ENCODE measurements at places on chromosomes 2 and 18.
A peak's percentile ranks its signal among the peaks of the same experiment; 100 is the strongest.

GRCh38 chr2:71596011-71596410, 142.7 kb downstream of the DYSF start:
- DNase-seq, result no peak

GRCh38 chr2:65133626-65134025, 3.7 kb upstream of the RAB1A start:
- DNase-seq, result no peak

DNA sequence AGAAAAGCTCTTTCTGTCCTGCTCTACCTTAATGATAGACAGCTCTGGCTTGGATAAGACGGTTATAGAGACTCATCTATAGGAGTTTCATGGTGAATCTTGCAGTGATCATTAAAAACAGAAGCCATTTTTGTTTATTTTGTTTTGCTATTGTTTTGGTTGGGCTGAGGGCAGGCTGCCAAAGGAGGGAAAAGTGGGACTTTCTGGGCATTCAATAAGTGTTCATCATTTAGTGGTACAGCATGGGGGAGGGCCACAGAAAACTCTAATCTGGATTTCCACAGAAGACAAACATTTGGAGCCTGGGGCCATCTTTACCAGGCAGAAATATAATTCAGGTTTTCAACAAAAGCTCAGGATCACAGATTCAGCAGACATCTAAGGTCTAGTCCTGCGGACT, 62.4 kb upstream of the EFEMP1 start:
- DNase-seq, result no peak

- DNase-seq, result no peak
Measured at GRCh38 chr2:207491956-207492355, 37.8 kb upstream of the CREB1 start.

- DNase-seq, result no peak
Measured at GRCh38 chr2:3054066-3054465, 323.6 kb downstream of the EIPR1 start.

DNA sequence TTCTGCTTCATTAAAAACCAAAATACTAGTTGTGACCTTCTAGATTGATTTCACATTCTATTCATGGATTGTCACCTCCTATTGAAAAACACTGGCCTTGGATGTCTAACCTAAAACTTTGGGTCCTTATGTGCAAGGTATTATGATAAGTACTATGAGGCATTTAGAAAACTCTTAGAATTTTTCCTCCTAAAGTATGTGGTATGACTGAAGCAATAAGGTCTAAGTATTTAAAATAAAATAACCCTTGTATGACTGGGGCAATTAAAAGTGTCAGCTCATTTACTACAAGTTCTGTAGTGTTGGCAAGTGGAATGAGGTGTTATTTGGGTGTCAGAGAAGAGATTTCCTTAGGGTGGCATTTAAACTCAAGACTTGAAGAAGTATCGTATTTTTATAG, 15.1 kb downstream of the KCMF1 start:
- peak; percentile 64 for DNase-seq

GRCh38 chr18:45621061-45621511, 5.8 kb downstream of the SLC14A2 start:
- peak; percentile 56 for DNase-seq

DNA sequence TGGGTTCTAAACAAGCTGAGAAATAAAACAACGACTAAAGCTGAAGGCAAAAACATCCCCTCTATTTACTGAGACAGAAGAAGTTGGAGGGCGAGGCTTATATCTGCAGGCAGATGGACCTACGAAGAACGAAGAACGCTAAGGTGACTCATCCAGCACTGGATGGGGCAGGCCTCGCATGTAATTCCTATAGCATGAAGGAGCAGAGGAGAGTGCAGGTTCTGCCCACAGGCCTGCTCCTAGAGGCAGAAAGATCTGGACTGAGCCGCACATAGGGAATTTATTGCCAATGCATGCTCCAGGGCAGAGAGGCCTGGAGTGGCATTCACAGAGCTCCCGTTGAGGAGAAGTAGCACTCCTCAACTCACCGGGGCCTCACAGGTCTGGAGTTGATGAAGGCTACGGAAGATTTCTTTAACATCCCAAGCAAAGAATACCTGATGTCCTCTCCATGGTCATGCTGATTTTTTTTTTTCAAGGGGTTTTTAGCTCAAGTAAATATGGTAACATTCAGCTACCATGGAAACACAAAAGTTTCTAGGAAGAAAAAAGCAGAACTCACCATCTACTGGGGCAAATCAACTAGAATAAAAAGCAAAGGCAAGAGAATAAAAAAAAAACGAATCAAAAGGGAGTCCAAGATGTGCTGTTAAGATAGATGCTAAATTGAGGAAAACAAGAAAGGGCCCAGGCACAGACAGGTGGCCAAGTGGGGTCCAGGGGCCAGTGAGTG, 10.4 kb upstream of the METTL21A start:
- DNase-seq, result peak; percentile 54

- DNase-seq, result no peak
Measured at GRCh38 chr2:26674002-26674751, 18.3 kb upstream of the KCNK3 start.

DNA sequence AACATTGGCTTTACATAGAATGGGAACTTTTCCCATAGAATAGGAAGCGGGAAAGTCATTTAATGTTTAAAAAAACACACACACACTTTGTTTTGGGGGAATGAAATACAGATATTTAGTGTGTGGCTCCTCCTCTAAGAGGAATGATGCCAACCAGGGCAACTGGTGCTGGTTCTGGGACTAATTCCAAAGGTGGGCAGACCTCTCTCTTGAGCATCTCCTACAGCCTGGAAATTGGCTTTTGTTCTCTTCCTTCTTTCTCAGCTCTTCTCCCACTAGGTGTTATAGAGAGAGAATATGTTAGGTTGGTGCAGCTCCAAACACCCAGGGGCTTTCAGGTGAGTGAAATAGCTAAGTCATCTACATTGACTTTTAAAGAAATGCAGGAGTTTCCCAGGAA, 190.1 kb downstream of the RAD51AP2 start:
- no peak for DNase-seq

DNA sequence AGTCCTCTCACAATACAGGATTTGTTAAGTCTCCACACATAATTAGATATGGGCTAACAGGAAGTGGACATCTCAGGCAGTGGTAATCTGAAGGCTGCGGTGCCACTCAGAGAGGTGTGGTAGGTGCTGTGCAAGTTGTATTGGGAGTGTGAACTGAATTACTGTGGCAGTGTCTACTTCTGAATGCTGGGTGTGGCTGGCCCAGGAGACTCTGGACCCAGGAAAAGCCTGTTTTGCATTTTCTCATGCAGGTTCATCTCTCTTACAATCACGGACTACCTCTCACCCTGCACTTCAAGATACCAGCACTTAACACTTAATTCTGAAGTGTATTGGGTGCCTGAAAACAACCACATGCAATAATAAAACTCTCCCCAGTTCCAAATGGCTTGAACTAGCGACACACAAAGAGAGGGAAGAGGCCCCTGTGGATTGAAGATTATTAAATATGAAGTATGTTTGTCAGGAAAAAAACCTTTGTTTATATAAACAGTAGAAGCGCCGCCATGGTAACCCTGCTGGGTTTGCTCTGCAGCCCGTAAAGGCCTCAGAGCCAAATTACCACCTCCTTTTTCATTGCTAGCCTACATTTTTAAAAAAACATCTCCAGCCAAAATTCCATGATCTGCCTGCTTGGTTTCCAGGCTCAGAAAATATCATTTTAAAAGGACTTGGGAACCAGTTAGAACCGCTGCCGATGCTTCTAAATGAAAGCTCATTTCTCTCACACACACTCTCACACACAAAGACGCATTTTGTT, 77.5 kb downstream of the GFPT1 start:
- peak; percentile 64 for DNase-seq

DNA sequence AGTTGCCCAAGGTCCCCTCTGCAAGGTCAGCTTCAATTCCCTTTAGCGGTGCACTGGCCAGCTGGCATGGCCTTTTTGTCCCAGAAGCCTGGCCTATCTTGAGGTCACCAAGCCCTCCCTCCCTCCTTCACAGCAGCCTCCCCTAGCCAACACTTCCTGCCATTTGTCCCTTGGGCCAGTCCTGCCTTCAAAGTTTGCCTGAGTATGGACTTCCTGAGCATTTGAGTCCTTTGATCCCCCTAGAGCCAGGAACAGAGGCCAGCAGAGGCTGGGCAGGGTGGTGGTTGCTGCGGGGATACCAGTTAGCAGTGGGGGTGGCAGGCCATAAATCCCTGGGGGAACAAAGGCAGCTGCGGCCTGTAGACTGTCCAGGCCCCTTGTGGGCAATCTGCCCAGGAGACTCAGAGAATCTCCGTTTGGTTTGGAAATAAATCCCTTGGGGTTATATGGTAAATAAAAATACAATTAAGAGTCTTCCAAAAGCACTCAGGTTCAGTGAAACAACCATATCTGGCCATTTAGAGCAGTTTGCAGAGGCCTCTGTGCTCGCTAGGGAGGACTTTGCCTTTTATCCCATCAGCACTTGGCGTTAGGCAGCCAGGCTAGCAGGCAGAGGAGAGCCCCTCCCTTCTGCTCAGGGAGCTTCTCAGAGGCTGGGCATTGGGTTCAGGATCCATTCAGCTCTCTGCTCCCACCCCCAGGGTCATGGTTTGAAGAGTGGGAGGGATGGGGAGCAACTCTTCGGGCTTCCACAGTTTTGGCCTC, 3.1 kb upstream of the HES6 start:
- DNase-seq, result no peak

DNA sequence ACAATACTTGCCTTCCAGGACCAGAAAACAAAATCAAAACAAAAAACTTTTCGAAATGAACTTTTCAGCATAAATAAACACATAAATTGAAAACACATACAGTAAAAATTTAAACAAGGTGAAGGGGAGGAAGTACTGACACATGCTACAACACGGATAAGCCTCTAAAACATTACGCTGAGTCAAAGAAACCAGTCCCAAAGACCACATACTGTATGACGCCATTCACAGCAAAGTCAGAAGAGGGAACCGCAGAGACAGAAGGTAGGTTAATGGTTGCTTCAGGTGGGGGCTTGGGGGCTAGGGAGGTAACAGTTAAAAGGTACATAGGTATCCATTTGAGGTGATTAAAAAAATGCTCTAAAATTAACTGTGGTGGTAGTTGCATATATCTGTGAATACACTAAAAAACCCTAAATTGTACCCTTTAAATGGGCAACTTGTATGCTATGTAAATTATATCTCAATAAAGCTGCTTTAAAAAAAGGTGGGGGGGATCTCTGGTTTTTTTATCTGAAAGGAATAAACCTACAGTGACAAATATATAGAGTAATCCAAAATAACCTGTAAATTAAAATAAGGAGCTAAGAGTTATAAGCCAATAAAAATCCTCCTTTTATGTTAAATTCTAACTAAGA, 7.1 kb downstream of the COX7A2L start:
- peak; percentile 35 for DNase-seq

DNA sequence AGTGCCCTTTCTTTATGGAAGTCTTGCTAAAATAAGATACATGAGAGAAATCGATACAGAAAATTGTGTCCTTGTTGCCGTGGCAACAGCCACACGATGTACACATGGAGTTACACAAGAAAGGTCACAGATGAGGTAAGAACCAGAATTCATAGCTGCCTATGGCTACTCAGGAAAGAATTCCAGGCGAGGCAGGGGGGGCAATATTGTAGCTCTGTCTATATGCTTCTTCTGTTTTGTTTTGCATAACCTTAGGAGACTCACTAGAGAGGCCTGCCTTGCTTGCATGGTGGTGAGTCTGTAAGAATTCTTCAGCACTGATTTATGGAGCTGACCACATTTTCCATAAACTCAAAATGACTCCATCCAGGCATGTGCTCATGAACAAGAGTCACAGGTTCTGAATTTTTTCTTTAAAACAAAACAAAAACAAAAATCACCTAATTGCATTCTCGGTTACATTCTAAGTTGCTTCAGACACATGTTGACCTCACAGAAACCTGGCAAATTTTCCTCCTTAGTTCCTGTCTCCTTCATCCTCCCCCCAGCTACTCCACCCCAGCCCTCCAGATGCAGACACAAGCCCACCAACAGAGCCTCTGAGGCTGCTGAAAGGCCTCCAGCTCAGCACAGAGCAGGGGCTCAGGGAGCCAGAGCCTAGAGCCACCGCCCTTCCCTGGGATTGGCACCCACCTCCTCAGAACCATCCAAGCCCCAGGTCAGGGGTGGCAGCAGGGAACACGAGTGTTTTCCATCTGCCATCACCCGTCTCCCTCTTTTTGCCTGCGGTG, 183.5 kb downstream of the ANTXR1 start:
- DNase-seq, result peak; percentile 92

- no peak for DNase-seq
Measured at GRCh38 chr18:12007063-12007462, 25.8 kb downstream of the IMPA2 start.

GRCh38 chr2:241811201-241811951, 2.4 kb downstream of the NEU4 start:
- DNase-seq, result no peak

DNA sequence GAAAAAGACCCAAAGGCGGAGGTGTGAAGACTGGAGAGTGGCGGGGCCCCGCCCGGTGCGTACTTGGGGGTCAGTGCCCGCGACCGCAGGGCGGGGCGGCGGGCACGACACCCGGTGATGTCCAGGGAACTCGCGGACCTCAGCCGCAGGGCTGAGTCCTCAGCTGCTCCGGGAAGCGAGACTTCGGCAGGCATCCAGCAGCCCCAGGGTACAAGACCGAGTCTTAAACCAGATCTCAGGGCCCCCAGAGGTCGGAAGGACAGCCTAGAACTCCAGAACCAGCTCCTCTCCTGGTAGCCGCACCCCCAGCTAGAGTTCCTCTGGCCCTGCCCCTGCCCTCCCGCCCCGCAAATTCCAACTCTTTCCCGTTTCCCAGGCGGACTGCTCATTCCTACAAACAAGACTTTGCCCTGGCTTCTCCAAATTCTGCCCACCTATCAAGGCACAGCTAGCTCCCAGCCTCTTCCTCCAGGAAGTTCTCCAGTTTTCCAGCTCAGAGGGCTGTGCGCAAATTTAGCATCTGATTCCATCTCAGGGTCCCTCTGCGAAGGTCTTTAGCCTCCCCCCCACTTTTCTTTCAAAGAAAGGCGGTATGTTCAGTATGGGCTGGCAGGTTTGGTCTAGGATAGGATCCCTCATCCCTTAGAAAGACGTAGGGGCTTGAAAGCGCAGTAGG, 26.0 kb upstream of the NOTO start:
- DNase-seq, result peak; percentile 42

- no peak for DNase-seq
Measured at GRCh38 chr2:128269990-128270671, 48.5 kb downstream of the HS6ST1 start.

GRCh38 chr2:166449439-166449838, 44.6 kb downstream of the SCN7A start:
- DNase-seq, result no peak

DNA sequence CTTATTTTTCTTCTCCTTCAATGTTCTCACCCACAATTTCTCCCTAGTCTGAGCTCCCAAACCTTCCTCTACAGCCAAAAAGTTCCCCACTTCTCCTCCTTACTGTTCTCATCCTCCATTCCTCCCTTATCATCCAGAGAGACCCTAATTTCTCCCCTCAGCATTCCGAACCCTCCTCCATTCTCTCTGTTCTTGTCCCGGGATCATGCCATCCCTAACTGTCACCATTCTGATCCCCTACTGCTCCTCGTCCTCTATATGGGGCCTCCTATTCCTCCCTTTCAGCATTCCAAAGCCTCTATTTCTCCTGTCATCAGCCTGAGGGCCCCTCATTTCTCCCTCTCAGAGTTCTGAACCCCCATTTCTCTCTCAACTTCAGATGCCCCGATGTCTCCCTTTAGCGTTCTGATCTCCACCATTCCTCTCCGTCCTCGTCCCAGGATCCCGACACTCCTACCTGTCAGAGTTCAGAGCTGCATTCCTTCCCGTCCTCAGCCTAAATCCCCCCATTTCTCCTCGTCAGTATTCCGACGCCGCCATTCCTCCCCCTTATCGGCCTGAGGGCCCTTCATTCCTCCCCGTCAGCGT, 522 bp downstream of the MBD1 start:
- DNase-seq, result peak; percentile 7

Data from EH (cell line).